ENCODE measurements at places on chromosomes 7 and 10.

DNA sequence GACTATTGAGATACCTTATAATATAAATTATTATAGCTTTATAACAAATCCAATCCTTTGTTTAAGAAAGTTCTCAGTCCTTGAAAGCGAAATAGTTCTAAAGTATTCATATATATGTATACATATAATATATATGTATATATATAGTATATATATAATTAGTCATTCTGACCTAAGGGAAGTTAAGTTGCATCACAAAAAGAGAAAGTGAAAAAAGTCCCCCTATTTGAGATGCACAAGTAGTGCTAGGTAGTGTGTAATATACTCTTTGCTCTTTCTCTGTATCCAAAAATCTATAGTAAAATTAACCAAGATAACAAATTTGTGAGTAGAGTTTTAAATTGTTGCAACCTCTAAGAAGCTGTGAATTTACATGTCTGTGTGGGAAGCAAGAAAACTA is 13.3 kb upstream of the IFIT1B start:
- no peak for DNase-seq

GRCh38 chr7:73382934-73383503 is 50.6 kb upstream of the FZD9 start:
- DNase-seq = no peak

GRCh38 chr7:95427166-95427565 is 7.7 kb downstream of the PON2 start:
- DNase-seq = no peak

DNA sequence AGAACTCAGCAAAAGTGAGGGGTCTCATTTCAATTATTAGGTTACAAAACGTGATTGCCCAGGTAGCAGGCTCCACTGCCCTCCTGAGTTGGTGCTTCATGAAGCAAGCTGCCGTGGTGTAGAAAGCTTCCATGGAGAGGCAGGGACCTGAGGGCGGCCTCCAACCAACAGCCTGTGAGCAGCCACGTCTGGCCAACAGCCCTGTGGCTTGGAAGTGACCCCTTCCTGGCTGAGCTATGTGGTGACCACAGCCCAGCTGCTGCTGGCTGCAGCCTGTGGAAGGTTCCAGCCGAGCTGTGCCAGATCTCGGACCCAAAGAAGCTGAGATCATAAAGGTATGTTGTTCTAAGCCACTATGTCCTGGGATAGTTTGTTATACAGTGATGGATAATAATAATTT is 122.5 kb upstream of the KLF6 start:
- DNase-seq = no peak

- no peak for DNase-seq
Measured at GRCh38 chr10:61047081-61047480, 103.1 kb upstream of the RHOBTB1 start.

DNA sequence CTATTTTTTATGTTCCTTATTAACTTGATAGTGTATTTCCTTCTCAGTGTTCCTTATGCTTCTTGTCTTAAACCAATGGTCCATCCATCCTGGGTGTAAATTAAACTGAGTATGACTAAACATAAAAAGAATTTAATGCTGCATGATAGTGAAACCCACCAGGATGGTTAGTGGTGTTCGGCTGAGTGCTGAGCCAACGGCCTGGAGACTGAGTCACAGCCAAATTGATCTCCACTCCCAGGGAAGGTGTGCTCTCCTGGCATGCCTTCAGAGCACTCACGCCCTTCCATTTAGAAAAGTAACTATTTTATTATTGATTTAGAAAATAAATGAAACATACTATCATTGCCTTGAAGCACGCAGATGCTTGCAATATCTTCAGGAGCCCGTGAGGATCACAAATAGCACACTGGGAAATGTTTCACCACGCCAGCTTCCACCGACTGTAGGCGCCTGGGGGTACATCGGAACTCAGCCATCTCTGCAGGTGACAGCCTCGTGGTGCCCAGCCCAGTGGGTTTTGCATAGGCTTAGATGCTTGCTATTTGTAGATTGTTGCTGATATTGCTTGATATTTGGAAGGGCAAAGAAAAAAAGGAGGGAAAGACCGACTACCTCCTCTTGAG is 40.0 kb upstream of the LOXL4 start:
- no peak for DNase-seq

DNA sequence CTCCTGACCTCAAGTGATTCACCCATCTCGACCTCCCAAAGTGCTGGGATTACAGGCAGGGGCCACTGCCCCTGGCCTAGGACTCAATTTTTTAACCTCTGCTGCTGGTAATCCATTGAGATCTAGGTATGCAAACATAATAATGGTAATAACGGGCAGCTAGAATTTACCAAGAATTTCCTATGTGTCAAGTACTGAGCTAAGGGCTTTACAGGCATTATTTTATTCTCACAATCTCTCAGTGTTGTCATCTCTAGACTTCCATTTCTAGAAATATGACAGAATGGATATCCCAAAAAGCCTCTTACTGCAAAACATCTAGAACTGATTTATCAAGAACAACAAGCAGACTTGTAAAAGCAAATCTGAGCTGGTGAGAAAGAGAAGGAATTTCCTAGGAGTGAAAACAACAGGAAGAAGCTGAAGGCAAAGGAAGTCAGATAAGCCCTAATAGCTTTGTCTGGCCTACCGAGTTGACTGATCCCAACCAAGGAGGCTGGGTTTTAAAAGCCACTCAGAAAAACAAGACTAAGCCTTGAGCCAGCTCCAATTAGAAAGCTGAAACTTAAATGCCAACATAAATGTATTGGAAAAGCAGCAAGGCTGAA is 70.6 kb downstream of the CCDC71L start:
- DNase-seq = no peak

- DNase-seq = no peak
Measured at GRCh38 chr10:77386838-77387237, 250.8 kb downstream of the KCNMA1 start.

DNA sequence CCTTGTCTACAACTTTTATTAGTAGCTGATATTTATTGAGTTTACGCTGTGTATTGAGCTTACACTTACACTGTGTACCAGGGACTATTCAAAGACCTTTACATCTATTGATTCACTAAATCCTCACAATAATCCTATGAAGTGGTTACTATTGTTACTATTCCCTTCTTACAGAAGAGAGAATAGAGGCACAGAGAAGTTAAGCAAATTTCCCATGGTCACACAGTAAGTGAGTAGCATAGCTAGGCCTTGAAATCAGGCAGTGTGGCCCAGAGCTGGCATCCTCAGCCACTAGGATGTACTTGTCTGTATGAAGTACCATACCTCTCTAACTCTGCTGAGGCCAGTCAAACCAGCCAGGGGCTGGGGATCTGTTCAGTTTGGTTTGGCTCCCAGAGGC is 7.6 kb downstream of the COL13A1 start:
- no peak for DNase-seq

- no peak for DNase-seq
Measured at GRCh38 chr7:45691155-45691656, 117.0 kb downstream of the ADCY1 start.

DNA sequence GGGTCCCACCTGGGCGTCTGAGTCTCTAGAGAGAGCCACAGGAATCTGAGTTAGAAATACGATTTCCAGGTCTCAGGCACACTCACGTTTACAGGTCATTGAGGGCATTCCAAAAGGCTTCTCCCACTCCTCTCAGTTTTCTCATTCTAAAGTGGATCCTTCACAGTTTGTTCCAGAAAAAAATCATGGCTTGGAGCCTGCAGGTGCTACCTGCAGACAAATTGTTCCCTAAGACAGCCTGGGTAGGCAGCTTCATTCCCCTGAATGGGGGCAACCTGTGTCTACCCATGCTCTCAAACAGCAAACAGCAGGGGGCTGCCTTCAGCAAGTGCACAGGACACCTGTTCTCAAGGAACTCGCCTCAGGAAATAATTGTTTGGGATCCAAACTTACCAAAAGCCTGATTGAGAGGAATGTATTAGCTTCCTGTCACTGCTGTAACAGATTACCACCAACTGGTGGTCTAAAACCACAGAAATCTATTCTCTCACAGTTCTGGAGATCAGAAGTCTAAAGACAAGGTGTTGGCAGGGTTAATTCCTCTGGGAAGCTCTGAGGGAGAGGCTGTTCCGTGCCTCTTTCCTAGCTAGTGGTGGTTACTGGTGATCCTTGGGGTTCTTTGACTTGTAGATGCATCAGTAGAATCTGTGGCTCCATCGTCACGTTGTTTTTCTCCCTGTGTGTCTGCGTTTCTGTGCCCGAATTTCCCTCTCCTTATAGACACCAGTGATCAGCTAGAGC is 117.2 kb downstream of the RAB11FIP2 start:
- no peak for DNase-seq

GRCh38 chr7:116408166-116408565 is 91.4 kb upstream of the CAV2 start:
- no peak for DNase-seq

- DNase-seq = no peak
Measured at GRCh38 chr7:105026750-105027149, 12.7 kb downstream of the KMT2E start.

DNA sequence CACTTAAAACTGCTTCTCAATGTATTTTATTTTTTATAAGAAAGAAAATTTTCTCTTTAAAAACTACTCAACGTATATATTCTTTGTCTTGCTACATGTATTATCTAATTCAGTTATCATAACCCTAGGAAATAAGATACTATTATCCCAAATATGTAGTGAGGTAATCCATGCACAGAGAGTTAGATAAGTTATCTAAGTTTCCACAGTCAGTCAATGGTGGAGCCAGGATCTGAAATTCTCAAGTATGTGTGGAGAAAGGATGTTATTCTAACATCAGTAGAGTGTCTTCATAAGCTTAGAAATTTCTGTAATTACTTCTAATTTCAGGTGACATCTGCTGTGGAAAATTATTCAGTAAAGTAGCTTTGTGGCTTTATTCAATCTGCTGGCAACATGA is 239.9 kb downstream of the CSTF2T start:
- DNase-seq = no peak

DNA sequence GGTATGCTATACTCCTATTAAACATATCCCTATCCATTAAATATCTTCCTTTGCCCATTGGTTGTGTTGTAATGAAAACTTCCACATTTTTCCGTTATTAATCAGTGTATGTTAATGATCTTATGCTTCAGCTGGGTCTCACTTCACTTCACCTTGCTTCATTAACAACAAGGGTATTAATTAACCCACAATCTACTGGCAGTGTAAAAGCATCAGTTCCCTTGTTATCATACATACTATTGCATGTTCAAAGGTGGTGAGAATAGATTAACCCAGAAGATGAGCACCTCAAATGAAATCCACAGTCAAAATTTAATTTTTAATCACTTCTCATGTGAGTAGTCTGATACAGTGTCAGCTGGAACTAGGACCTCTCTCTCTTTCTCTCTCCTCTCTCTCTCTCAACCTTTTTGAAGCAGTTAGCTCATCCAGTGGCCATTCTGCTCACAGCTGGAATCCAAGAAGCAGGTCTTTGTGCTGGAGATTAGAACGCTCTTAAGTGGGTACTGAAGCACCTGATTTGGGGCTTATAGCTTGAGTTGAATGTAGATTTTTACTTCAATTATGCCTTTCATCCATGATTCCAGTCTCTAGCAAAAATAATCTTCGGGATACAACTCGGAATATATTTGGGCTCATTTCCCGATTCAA is 172.3 kb downstream of the RAPGEF5 start:
- no peak for DNase-seq

DNA sequence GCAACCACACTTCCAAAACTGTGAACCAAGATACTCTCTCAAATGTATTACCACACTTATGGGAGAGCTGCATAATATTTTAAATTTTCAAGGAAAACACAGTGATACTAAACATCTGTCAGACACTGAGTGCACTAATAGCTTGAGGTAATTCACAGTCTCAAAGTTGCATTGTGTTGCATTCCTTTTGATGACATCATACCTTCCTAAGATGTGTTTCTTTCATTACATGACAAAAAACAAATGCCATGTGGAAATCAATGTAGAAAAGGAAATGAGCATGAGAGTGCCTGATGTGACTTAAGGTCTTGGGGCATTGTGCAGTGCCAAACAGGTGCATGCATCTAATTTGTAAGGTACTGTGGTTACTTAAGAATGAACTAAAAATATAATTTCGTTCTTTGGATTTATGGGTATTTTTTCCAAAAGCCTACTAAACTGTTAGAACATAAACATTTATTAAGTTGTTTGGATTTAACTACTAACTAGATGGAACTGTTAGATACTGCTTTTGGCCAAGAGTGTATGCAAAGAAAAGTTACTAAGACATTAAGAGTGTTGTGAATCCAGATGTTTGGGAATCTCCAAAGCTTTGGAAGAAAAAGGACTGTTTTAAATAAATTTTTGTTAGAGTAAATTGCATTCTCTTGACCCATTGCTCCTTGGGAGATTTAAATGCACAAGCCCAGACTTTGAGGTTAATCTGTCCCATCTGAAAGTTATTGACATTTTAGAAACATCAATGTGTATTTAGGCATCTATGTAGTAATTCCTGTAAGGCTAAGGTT is 496.2 kb upstream of the SEMA3D start:
- no peak for DNase-seq

DNA sequence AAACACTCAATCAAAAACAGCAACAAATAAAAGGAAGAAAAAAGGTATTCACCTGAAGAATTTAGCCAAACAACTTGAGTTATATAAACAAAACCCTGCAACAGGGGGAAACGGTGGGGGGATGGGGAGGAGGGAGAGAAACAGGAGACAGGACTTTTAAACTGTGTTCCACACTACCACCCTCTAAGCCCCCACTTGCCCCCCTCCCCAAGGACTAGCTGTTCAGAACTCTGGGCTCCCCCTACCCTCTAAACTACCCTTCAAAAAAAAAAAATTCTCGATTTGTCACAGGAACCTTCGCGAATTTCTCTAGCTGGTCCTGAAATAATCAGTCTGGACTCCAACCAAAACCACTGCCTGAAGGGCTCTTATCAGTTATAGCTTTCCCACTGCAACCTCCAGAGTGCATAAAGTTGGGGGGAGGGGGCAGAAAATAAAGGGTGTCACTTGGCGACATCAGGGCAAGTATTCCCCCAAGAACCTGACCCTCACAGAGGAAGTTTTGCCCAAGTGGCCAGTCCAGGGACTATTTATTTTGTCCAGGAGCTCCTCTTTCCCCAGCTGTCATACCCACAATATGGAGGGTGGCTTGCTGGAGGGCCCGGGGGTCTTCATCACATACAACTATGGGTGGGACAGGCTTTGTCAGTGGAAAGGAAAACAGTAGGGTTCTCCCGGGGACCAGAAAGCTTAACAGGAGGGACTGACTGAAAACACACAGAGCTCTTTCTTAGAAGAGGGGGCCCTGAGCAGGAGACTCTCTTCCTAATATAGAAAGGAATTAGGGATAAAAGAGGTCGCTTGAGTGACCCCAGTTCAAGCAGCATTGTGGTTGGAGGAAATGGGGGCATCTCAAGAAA is 1.3 kb downstream of the UBE2H start:
- no peak for DNase-seq

GRCh38 chr10:69703766-69704630 is 74.0 kb downstream of the FAM241B start:
- no peak for DNase-seq

GRCh38 chr7:131638641-131639430 is 82.4 kb upstream of the PODXL start:
- no peak for DNase-seq

- DNase-seq = no peak
Measured at GRCh38 chr10:73003822-73004221, 49.2 kb upstream of the PLA2G12B start.

GRCh38 chr7:107959527-107959898 is 43.4 kb downstream of the LAMB1 start:
- no peak for DNase-seq

- no peak for DNase-seq
Measured at GRCh38 chr7:31101544-31101943, 49.4 kb downstream of the ADCYAP1R1 start.
